Ureter (tissue), 1 donor: ENCODE measurements at places on chromosomes 7 and 10.

DNA sequence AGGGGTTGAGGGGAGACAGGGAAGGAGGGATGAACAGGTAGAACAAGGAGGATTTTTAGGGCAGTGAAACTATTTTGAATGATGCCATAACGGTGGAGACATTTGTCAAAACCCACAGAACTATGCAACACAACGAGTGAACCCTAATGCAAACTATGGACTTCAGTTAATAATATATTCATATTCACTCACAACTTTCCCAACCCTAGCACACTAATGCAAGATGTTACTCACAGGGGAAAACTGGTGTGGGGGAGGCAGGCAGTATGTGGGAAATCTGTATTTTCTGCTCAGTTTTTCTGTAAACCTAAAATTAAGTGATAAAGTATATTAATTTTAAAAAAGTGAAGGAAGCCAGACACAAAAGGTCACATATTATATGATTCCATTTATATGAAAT is 17.3 kb downstream of the GNA12 start:
- no peak for DNase-seq

- DNase-seq: no peak
Measured at GRCh38 chr7:81604808-81605174, 165.1 kb downstream of the HGF start.

- no peak for DNase-seq
Measured at GRCh38 chr10:31069411-31069810, 37.7 kb upstream of the ZNF438 start.

GRCh38 chr10:1050554-1050953 is 1.6 kb upstream of the IDI1 start:
- DNase-seq: no peak

DNA sequence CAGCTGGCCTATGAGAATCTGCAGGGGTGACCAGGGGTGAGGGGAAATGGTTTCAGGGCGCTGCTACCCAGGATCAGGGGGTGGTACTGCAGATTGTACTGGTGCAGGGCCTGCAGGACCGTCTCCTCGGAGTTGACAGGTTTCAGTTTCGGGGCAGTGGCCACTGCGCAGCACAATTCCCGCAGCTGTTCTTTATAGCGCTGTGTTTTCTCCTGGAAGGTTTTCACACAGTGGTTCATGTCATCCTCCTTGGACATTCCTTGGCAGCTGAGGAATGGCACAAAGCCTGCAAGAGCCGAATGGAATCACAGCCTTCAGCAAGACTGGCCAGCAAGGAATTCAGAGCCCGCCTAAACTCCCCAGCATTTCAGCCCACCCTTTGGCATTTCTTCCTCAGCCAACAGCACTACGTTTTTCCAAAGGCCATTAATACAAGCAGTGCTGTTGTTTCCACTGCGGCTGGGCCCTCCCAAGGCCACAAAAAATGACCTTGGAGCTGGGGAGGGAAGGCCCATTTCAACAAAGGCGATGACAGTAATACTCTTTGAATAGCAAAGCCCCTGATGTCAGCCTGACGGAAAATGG is 44.9 kb downstream of the PNLIPRP2 start:
- no peak for DNase-seq

- DNase-seq: no peak
Measured at GRCh38 chr10:77682393-77683087, 44.9 kb upstream of the KCNMA1 start.

DNA sequence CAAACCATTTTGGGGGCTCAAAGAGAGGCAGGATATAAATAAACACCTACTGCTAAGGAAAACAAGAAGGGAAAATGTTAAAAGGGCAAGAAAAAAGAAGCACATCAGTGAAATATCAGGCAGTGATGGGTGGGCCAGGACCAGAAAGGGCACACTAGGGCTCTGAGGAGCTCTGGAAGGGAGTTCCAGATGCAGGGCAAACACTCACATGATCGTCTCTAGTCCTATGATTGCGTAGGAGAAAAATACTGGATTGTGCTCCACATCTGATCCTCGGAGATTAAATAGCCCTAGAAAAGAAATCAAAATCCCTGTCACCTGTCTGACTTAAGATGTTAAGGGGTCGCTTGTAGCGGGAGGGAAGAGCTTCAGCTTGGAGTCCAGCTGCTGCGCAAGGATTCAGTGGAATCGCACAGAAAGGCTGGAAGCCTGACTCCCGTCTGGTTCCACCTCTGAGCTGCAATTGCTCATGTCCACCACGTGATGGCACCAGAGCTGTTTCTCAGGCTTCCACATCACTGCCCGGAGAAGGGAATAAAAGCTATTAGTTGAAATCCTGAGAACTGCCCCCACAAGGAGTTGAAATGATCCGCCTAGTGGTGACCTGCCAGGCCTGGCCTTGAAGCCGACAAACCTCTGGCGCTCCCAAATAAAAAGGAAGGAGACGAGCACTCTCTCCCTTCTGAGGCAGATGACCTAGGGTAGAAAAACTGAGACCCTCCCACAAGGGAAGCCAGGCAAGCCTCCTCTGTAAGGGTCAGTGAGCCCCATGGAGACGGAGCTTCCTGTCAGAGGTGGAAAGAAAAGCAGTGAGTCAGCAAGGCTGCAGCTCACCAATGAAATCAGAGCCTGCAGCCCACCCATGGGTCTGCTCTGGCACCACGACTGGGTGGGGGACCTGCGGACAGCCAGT is 39.2 kb downstream of the XPNPEP1 start:
- DNase-seq: peak; percentile 75

- DNase-seq: peak; percentile 81
Measured at GRCh38 chr10:30534465-30535144, 94.9 kb downstream of the LYZL2 start.

DNA sequence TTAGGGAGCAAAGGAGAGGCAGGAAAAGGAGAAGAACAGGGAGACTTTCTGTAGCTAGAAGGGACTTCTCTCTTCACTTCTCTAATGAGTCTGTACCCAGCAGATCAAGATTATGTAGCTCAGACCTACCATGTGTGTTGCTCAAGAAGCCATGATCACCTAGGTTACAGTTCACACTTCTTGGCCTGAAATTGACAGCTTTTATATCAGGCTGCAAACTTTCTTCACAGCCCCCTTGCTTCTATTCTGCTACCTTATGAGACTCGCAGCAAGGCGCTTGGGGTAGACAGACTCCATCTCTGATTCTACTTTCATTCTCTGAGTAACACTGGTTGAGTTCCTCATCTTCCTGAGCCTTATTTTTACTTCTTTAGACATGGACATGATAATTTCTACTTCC is 19.6 kb upstream of the GIMAP2 start:
- no peak for DNase-seq

DNA sequence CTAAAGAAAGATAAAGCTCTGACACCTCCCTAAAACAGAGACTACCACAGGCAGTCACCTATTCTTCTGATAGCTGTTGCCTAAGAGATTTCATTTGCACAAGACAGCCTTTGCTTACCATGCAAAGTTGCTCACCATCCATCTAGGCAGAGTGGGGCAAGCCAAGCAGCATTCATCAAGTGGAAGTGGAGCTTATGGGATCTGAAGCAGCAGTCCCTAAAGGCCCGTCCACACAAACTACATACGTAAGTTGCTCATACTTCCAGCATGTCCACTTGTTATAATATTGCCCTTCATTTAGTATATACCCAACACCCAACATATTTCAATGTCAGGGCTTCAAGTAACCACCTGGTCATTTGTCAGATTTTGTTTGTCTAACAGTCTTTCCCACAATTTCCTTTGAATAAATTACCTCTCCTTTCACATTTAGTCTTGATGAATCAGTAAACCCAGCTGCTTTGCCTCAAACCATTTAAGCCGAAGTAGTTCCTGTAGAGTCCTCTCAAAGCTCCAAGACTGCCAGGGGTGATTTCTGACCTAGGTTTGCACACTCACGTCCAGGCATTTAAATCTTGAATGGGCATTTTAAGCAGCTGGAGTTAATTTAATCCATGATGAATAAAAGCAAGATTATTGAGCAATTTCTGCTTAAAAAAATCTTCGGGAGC is 67.9 kb downstream of the ATAD1 start:
- no peak for DNase-seq

- no peak for DNase-seq
Measured at GRCh38 chr7:17855202-17855601, 85.1 kb downstream of the SNX13 start.

- no peak for DNase-seq
Measured at GRCh38 chr10:9885761-9886160, 1131.9 kb upstream of the CELF2 start.

- no peak for DNase-seq
Measured at GRCh38 chr7:114158275-114158674, 239.5 kb upstream of the PPP1R3A start.

GRCh38 chr7:70679661-70680060 is 452.3 kb upstream of the GALNT17 start:
- no peak for DNase-seq

DNA sequence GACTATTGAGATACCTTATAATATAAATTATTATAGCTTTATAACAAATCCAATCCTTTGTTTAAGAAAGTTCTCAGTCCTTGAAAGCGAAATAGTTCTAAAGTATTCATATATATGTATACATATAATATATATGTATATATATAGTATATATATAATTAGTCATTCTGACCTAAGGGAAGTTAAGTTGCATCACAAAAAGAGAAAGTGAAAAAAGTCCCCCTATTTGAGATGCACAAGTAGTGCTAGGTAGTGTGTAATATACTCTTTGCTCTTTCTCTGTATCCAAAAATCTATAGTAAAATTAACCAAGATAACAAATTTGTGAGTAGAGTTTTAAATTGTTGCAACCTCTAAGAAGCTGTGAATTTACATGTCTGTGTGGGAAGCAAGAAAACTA is 13.3 kb upstream of the IFIT1B start:
- DNase-seq: no peak

GRCh38 chr7:159207951-159208350 is 63.3 kb upstream of the VIPR2 start:
- no peak for DNase-seq

DNA sequence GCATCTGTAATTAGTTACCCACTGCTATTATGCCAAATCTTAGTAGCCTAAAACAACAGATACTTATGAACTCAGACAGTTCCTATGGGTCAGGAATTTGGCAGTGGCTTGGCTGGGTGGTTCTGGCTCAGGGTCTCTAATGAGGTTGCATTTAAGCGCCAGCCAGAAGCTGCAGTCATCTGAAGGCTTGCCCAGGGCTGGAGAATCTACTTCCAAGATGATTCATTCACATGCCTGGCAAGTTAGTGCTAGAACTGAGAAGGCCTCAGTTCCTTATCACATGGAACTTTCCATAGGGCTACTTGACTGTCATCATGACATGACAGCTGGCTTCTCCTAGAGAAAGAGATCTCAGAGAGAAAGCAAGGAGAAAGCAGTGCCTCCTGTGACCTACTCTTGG is 121.3 kb downstream of the AVL9 start:
- no peak for DNase-seq

GRCh38 chr7:30476459-30477145 is 2.0 kb downstream of the NOD1 start:
- DNase-seq: no peak

- DNase-seq: no peak
Measured at GRCh38 chr7:34073676-34074075, 168.3 kb downstream of the BMPER start.

GRCh38 chr7:27112955-27113949 is 10.8 kb upstream of the HOXA2 start:
- peak; percentile 89 for DNase-seq

- DNase-seq: no peak
Measured at GRCh38 chr10:37301271-37301670, 175.9 kb downstream of the ANKRD30A start.

- no peak for DNase-seq
Measured at GRCh38 chr10:101601541-101601940, 13.4 kb downstream of the DPCD start.

- no peak for DNase-seq
Measured at GRCh38 chr7:157543791-157544190, 207.0 kb downstream of the DNAJB6 start.

- DNase-seq: no peak
Measured at GRCh38 chr10:9253121-9253520, 1198.6 kb downstream of the GATA3 start.

DNA sequence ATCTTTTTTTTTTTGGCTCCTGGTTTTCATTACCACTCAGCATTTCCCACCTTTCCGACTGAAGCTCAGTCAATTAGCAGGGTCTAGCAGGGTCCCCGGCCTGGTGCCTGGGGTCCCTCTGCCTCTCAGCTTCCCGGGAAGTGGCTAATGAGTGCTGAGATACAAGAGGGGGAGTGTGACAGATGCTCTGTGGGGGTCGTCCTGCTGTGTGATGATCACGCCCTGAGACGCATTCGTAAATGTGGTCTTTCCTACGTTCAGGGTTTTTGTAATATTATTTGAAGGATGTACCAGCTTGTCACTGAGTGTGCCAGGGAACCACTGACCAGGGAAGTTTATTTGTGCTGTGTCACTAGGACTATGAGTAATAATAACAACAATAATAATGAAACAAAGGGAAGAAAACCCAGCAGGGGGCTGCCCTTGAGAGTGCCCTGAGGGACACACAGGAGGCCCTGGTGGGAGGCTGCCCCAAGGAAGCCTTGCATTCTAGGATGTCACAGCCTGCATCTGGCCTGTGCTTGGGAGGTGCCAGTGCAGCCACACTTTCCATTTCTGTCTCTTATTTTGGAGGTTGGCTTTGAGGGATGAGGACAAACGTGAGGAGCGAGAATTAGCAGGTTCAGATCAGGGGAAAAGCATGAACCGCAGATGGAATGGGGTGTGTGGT is 337.8 kb downstream of the ADARB2 start:
- DNase-seq: peak; percentile 14

DNA sequence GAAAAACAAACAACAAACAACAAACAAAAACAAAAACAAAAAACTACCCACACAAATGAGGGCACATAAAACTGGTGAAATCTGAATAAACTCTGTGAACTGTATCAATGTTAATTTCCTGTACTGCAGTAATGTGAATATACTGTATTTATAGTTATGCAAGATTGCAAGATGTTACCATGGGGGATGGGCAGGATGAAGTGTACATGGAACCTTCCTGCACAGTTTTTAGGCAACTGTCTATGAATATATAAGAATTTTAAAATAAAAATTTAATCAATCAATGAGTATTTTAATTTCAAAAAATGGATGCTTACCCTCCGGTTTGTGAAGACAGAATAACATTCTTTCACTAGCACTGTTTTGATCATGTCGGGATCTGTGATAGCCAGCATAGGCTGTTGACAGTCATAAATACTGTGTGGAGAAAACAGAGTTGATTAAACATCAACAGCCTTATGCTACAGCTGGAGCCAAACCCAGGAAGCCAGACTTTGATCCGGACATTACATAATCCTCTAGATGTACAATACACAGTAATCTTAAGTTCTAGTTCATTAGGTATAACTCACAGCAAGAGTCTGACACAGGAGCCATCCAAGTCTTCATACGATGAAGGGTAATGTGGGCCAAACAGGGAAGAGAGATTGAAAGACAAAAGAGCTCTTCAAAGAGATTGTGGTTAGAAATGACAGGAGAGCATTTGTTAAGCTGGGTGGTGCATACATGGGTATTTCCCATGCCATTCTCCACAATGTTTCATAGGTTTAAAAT is 14.8 kb downstream of the CYP3A7 start:
- DNase-seq: no peak
